MCF 10A (cell line): ENCODE measurements at places on chromosomes 16 and 17.

DNA sequence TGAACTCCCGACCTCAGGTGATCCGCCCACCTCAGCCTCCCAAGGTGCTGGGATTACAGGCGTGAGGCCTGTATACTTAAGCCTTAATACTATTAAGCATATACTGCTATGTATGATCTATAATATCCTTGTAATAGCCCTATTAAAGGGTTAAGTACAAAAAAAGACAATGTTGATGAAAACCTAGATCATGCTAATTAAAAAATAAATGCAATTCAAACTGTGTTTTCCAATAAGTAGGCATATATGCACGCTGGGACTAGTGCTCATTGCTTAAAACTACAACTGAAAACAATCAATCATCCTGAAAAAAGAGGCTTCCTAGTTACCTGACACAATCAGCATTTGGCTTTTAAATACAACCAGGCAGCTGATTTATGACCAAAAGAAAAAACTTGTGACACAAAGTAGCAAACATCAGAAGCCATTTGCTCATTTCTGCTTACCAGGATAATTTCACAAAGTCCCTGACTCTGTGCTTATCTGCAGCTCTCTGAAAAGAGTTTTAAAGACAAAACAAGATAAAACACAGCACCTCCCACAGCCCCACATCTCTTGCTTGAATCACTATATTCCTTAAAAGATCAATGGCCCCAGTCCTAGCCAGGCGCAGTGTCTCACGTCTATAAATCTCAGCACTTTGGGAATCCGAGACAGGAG, 11.1 kb downstream of the ZNF385C start:
- no peak overlapping the region for H3K4me3 ChIP-seq
- H3K36me3 ChIP-seq = no peaks in the 10 kb centered on the region
- H3K27ac ChIP-seq = no peak overlapping the region
- no peak for DNase-seq
- peaks cover 4% of the 10 kb centered on the region for H3K4me1 ChIP-seq
- H3K27me3 ChIP-seq = peaks cover 21% of the 10 kb centered on the region

GRCh38 chr17:7238420-7239090, 702 bp downstream of the PHF23 start:
- peaks cover 88% of the 10 kb centered on the region for H3K36me3 ChIP-seq
- H3K27me3 ChIP-seq = no peaks in the 10 kb centered on the region
- DNase-seq = no peak
- peak overlapping the region; percentile 100 for H3K4me3 ChIP-seq
- peak overlapping the region; percentile 91 for H3K27ac ChIP-seq

DNA sequence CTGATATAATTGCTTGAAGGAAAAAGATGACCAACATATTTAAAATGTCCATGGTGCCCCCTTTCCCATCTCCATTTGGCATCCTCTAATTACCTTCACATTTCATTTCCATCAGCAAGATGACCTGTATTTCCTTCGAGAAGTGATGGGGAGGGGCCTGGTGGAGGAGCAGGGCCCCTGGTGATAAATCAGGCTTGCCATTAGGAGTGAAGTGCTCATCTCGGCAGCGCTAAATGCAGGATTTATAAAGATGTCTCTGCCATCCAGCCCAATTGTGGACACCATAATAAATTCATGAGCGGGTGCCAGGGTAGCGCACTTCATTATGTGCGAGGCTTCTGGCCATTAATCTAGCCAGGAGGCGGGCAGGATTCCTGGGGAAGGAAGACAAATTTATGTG, 101.5 kb upstream of the IRX6 start:
- H3K27me3 ChIP-seq = no peaks in the 10 kb centered on the region
- H3K27ac ChIP-seq = no peak overlapping the region
- DNase-seq = no peak
- H3K4me3 ChIP-seq = no peak overlapping the region
- no peaks in the 10 kb centered on the region for H3K36me3 ChIP-seq
- H3K4me1 ChIP-seq = no peaks in the 10 kb centered on the region

DNA sequence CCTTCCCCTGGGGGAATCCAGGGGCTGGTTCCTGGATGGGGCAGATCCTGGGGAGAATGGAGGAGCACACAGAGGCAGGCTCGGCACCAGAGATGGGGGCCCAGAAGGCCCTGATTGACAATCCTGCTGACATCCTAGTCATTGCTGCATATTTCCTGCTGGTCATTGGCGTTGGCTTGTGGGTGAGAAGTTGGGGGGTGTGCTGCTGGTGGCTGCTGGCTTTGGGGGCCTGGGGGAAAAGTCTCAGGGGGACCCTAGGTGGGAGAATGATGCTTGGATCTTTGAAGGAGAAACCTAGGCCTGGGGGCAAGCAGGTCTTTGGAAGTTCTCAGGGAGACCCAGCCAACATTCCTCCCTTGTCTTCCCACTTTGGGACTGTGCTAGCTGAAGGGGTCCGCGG, at the start of gene SLC5A2:
Gene SLC5A2 (plus strand): TSS at position 43 of the 400 bp plus-strand sequence. CDS start 14 bp downstream, at position 57.
- H3K27ac ChIP-seq = no peak within 1 kb of the TSS
- H3K4me1 ChIP-seq = no peaks in the 10 kb centered on the region
- H3K27me3 ChIP-seq = peaks cover 13% of the 10 kb centered on the region
- peaks cover 15% of the 10 kb centered on the region for H3K36me3 ChIP-seq
- no peak for DNase-seq

GRCh38 chr17:79126139-79126538, 51.5 kb downstream of the ENGASE start:
- H3K4me1 ChIP-seq = no peaks in the 10 kb centered on the region
- no peak overlapping the region for H3K4me3 ChIP-seq
- no peaks in the 10 kb centered on the region for H3K36me3 ChIP-seq
- peak; percentile 20 for DNase-seq
